ENCODE measurements at places on chromosomes 5 and 9.

GRCh38 chr5:128083811-128084227 lies 253 bp downstream of the SLC12A2 start:
- no peak for DNase-seq

DNA sequence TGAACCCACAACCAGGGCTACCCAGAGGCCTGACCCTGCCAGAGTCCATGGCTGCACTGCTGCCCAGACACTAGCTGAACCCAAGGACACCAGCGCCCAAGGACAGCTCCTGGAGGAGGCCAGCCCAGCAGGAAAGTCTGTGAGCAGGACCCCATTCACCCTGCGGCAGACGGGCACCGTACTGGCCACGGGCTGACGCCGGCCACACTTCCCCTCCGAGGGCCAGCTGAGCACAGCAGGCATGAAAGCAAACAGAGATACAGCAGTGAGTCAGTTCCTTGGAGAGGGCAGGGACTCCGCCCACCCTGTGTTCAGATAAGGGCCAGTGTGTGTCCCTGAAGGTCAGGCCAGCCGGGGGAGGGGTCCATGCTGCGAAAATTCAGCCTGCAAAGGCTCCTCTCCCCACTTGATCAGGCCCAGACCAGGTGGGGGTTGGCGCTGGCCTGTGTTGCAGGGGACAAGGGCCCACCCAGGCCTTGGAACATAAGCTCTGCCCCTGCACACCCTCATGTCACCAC lies 3.2 kb downstream of the RNF208 start:
- DNase-seq = no peak

DNA sequence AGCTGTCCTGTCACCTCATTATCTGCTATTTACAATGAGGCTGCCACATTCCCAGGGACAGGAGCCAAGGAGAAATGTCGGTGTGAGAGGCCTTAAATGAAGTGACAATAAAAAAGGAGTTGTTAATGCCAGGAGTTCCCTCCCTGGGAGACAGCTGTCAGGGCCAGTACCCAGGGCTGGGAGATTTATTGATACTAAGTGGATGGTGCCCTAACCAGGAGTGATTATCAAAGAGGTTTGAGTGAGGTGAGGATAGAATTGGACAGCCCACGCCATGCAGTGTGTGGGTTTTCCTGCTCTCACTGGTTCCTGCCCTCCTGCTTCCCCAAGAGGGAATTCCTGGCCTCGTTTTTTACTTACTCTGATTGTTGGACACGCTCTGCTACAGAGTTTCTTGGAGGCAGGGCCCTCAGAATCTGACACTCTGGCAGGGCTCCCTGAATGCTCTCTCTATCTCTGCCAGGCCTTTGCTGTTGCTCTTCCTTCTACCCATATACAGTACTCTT lies 150.8 kb downstream of the GRIA1 start:
- DNase-seq = no peak

DNA sequence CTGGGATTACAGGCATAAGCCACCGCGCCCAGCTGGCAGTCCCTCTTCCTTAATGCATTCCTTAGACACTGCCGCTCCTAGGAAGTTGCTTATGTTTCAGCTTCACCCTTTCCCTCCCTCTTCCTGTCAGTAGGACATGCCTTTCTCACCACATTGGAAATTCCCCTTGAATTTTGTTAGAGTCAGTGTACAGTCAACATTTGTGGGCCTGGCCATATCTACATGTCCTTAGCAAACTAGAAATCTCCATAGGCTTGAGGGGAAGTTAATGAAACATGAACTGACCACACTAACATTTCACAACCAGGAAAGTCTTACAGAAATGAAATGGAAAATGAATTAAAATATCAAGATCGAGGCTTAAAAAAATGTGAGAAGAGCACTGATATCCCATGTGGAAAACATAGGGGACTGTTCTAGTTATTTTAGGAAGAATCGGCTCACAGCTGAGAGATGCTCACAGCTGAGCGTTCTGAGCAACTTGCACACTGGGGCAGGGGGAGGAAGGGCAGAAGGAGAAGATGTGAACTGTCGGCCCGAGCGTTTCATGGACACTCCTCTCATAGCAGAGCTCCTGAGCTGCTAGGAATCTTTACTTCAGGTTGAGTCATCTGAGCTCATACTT lies 21.1 kb upstream of the LVRN start:
- peak; percentile 95 for DNase-seq

DNA sequence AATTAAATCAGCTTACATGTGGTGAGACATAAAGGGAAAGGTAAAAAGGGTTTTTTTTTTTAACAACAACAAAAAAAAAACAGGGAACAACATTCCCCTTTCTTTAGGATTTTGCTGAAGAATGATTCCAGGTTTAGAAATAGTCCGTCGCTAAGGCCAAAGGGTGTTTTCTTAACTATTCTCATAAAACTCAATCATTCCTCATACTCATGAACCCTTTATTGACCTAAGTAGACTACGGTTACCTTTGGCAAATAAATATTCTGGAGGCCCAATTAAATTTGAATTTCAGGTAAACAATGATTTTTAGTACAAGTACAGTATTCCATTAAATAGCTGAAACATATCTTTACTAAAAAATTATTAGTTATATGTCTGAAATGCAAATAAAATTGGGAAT lies 55.6 kb upstream of the CCNG1 start:
- DNase-seq = no peak

GRCh38 chr5:154520861-154521453 lies 42.9 kb upstream of the HAND1 start:
- DNase-seq = no peak

DNA sequence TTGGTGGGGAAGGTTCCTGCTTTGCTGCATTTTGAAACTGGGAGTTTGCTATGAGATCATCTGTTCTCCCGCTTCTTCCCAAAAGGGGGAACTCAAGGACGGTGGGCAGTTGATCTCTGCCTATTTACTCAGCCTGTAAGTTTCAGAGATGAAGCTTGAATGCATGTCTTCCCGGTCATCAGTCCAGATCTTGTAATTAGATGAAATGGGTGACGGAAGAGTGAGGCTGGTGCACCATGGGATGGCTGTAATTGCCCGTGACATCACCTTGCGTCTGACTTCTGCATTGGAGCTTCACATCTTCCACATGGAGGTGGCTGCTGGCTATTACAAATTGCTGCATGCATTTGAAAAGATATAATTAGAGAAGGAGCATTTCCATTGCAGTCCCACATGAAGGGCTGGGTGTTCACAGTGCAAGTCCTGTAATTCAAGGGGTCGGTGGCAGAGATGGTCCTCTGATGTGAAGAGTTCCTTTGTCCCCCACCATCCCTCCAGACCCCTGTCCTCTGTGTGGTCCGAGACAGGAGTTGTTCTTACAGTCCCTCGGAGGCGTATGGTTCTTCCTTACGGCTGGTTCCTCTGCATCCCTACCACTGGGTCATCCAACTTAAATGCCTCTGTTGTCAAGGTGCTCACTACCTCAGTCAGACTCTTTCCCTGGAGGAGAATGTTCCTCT lies 72.9 kb downstream of the ZNF618 start:
- DNase-seq = no peak

- no peak for DNase-seq
Observed at GRCh38 chr5:129133553-129133952, 39.0 kb downstream of the ISOC1 start.

- peak; percentile 10 for DNase-seq
Observed at GRCh38 chr5:68240202-68240601, 24.6 kb downstream of the PIK3R1 start.

DNA sequence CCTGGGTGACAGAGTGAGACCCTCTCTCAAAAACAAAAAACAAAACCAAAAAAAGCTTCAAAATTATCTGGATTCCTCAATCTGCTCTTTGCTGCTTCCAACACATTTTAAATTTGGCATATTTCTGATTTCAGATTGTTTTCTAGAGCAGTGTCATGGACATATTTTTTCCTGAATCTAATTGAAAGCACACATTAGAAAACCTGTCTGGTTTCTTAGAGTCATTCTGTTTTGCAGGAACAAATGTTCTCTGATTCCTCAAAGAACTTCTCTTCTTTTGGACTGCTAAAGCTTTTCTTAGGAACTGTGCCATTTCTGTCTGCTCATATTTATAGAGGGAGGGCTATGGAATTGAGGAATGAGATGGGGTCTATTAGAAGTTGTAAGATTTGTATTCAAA lies 81.6 kb downstream of the RAI14 start:
- DNase-seq = no peak

DNA sequence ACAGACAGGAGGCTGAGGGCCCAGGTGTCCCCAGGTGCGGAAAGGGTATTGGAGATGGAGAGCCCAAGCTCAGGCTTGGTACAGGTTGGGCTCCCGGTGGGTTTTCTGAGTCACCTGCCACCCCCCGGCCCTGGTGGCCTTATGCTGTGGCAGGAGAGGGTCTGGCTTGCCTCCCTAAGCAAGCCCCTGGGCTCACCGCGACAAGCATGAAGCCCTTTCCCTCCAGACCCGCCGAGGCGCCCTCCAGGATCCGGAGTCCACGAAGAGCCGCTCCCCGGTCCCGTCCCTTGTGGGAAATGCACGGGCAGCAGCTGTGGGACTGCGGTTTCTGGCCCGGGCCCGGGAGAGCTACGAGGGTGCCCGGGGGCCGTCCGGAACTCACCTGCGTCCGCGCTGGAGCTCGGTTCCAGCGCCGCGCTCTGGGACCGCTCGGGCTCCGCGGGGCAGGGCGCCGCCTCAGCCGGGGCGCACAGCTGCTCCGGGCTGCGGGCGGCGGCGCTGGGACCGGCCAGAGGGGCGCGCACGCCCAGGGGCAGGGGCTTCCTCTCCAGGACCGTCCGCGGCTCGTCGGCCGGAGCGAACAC lies 757 bp downstream of the SAPCD2 start:
- DNase-seq = no peak

GRCh38 chr5:75933489-75933888 lies 149.7 kb upstream of the SV2C start:
- DNase-seq = no peak

GRCh38 chr5:58268268-58268667 lies 191.6 kb downstream of the PLK2 start:
- DNase-seq = no peak

- no peak for DNase-seq
Observed at GRCh38 chr9:88370346-88370745, 17.9 kb upstream of the SPIN1 start.

DNA sequence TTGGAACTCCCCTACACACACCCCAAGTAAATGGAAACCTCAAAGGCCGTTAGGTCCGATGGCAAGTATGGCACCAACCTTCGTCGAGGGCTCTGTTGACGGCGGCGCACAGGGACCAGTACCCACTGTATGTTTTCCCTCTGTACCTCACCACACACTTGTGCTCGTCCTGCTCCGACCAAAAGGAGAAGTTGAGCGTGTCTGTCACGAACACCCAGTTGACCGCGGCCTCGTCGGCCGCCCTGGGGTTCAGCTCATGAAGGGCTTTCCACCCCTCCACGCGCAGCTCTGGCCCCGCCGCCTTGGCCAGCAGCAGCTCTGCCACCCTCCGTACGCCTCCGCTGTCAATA lies 24.0 kb downstream of the HNRNPK start:
- no peak for DNase-seq

- DNase-seq = no peak
Observed at GRCh38 chr5:15787681-15788080, 287.7 kb downstream of the FBXL7 start.

- DNase-seq = no peak
Observed at GRCh38 chr5:129367883-129368282, 92.2 kb upstream of the ADAMTS19 start.
